Fibroblast of skin of right biceps (primary cell): ENCODE measurements at places on chromosomes 4 and X.

GRCh38 chr4:38313175-38313574, 350.8 kb upstream of the KLF3 start:
- DNase-seq = no peak

GRCh38 chr4:26878794-26879391, 18.3 kb downstream of the STIM2 start:
- DNase-seq = no peak

GRCh38 chrX:54933150-54933826, 12.7 kb downstream of the TRO start:
- no peak for DNase-seq

GRCh38 chr4:43244688-43245382, 352.3 kb downstream of the GRXCR1 start:
- no peak for DNase-seq

- DNase-seq = no peak
Measured at GRCh38 chrX:52410439-52411394, 41.9 kb downstream of the XAGE2 start.

DNA sequence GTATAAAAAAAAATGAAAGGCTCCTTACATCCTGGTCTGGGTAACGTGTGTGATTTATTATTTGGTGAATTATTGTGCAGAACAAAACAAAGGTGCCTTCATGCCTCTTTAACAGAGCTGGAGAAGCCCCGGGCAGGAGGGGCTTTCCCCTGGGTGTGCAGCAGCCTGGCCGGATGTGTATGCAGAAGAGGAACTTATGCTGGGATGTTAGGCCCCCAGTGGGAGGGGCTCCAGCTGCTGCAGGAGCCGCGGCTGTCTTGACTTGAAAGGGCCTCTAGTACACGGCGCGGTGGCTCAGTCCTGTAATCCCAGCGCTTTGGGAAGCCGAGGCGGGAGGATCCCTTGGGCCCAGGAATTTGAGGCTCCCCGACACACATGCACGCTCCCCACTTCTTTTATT, 16.0 kb downstream of the CCNQ start:
- peak; percentile 19 for DNase-seq

- peak; percentile 81 for DNase-seq
Measured at GRCh38 chr4:53905941-53906377, 158.4 kb downstream of the CHIC2 start.

DNA sequence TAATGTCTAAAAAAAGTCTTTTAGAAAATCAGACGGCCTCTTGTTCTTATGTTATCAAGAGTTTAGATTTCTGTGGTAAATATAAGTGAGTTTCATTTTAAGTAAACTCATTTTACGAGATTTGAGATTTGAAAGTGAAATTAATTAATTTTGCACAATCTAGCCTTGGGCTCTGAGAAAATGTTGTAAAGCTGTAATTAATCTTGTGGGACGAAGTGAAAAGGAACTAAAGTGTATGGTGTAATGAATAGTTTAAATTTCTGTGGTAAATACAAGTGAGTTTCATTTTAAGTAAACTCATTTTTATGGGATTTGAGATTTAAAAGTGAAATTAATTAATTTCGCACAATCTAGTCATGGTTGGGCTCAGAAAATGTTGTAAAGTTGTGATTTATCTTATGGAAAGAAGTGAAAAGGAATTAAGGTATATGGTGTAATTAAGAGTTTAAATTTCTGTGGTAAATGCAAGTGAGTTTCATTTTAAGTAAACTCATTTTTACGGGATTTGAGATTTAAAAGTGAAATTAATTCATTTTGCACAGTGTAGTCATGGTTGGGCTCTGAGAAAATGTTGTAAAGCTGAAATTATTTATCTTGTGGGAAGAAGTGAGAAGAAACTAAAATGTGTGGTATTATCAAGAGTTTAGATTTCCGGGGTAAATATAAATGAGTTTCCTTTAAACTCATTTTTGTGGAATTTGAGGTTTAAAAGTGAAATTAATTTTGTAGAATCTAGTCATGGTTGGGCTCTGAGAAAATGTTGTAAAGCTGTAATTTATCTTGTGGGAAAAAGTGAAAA, 1.6 kb downstream of the SCML1 start:
- peak; percentile 19 for DNase-seq

DNA sequence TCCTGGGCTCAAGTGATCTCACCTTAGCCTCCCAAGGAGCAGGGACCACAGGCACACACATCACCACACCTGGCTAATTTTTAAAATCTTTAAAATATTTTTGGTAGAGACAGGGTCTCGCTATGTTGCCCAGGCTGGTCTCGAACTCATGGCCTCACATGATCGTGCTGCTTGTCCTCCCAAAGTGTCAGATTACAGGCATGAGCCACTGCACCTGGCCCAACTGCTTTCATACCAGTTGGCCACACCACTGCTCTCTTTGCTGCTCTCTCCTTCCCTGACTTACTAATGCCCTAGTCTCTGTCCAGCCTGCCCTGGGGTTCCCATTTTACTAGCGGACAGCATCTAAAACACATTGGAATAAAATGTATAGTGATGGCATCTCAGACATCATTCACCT, 67.1 kb downstream of the CLDN22 start:
- no peak for DNase-seq

DNA sequence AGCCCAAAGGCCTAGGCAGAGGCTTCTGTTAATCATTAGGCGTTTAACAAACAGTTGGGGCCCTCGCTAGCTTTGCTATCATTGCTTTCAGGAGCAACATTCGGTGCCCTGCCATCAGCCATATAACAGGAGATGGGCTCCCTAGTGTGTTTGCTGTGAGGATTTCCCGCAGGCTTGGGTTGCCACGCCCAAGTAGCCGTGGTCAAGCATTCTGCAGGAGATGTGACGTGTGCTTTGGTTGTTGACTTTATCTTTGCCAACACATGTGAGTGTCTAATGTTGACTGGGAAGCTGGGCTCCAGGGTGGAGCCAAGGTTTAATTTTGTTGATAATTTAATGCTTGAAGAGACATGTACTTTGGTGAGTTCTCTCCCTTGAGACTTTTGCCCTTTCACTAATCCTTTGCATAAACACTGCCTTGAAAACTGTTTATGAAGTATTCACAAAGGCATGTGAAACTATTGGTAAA, 184.6 kb upstream of the KIT start:
- no peak for DNase-seq

DNA sequence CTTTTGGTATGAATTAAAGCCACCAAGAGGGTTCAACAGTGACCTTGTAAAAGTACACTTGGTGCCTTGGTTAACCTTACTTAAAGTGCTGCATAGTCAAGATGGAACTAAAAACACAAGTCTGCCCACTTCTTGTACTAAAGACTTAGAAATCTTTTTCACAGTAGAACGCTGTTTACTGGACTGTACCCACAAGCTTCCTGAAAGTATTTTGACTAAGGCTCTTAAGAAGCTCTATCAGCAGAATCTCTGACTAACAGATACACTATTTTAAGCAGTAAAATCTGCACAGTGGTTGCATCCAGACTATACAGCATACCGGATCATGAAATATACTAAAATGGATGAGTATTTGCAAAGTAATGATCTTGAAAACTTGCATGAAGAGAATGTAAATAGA, 7.2 kb downstream of the RAB28 start:
- DNase-seq = peak; percentile 68

GRCh38 chrX:102546828-102547493, 30.4 kb upstream of the TMSB15A start:
- DNase-seq = no peak

GRCh38 chr4:25112366-25112994, 47.8 kb downstream of the SEPSECS start:
- no peak for DNase-seq

- no peak for DNase-seq
Measured at GRCh38 chr4:131426023-131426758, 1722.9 kb upstream of the PCDH10 start.

GRCh38 chr4:106343865-106344646, 24.5 kb downstream of the GIMD1 start:
- DNase-seq = no peak

DNA sequence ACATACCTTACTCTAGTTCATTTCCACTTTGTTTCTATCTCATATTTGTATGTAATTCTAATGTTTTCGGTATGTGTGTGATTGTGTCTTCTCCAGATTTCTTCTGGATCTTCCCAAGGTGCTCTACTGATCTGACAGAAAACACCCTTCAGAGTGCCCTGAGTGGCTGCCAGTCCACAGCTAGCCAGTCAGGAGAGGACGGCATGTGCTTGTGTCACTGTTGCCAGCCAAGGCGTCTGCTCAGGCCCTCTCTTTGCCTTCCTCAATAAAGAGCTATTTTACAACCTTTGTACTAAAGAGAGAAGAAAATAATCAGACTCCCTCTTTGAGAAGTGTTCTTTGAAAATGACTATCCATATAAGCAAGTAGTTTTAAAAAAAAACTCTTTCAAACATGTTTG, 29.0 kb downstream of the CD99L2 start:
- DNase-seq = no peak

DNA sequence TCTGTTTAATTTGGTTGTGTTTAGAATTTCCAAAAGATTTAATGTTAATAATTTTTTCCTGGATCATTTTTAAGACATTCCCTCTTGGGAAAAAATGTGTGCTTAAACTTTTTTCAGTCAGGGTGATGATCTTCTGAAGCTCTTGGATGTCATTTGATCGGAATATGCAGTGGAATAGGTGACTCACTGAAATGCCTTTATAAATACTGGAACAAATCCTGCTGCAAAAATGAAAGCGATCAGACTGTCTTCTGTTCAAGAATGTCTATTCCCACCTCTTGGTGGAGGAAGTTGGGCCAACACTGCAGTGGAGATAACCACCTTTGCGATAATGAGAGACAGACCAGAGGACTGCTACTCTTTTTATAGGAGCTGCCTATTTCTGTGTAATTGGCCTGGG, 46.7 kb downstream of the LARP1B start:
- DNase-seq = peak; percentile 60

DNA sequence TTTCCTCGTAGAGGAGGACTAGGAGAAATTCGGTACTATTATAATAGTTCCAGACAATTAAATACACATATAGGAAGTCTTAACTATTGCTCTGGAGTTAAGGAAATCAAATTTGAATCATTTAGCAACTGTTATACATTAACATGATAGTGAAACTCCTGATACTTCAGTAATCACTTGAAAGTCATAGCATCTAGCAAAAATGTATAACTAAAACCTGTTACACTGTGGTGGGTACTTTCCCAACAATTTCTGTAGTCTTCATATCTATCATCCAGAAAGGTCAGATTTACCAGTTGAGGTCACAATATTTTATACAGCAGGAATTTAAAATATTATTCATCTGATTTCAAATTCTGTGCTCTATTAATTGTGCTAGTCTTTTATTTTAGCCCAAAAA, 669.6 kb upstream of the PCDH10 start:
- DNase-seq = no peak

- no peak for DNase-seq
Measured at GRCh38 chrX:9866633-9867032, 80.4 kb downstream of the SHROOM2 start.

DNA sequence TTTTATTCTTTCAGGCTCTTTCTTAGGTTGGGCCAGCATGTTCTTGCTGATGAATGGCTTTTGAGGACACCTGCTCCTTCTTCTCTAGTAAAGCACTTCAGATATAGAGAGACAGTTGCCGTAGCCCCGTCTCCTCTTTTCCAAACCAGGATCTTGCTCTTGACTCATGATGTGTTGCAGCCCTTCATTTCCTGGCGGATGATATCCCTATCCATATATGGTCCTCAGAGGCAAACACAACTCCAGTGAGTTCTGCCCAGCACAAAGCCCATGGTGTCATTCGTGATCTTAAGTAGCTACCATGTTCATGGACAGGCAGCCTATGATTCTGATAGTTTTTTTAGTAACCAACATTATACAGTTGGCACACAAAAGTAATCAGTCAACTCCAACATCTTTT, 59.8 kb upstream of the ACSL1 start:
- no peak for DNase-seq
